Dermis microvascular lymphatic vessel endothelial cell (primary cell): ENCODE measurements at places on chromosomes 1 and 21. TPM values are rescaled to one million over a fixed set of nuclear protein-coding genes. Genes with fewer than 3 reads are reported as not detected.

DNA sequence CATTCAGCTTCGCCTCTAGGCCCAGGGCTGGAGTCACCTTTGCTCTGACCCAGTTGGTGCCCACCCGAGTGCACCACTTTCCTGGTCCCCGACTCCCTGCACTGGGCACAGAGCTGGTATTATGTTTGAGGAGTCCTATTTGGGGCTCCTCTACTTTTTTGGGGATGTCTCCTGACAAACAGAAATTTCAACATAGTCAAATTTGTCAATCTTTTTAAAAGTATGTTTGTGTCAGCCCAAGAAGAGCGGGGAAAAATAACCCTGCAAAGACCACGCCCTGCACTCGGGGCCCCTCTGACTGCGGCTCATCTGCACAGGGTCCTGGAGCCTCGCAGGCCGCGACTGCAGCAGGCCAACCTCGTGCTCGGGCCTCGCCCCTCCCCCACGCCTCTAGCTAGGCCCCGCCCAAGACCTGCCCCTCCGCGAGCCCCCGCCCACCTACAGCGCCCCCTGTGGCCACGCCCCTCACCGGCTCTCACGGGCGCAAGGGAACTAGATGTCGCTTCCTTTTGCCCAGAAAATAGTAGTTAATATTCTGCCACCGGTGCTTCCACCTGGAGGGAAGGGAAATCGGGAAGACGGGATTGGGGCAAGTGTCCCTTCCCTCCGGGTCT is 11.4 kb downstream of the FAM229A start:
- DNase-seq, result peak; percentile 41

DNA sequence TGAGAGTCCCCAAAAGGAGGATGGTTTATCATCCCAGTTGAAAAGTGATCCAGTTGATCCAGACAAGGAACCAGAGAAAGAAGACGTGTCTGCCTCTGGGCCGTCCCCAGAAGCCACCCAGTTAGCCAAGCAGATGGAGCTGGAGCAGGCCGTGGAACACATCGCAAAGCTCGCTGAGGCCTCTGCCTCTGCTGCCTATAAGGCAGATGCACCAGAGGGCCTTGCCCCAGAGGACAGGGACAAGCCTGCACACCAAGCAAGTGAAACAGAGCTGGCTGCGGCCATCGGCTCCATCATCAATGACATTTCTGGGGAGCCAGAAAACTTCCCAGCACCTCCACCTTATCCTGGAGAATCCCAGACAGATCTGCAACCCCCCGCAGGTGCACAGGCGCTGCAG is 43.3 kb downstream of the ZBTB17 start:
- DNase-seq, result no peak

DNA sequence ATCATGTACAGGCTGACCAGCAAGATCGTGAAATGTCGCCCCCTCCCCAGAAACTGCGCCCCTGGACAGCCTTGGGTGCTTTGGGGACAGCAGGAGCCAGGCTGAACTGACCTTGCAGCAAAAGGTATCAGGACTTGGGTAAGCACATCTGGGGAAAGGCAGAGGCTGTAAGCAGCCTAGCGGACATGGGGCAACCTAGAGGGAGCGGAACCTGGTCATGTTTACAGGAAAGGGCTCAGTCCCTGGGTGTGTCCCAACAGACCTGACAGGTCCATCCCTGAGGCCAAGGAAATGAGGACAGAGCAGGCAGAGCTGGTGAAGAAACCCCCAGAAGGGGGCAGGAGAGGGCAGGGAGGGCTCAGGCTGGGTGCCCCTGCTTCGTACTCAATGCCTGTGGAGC is 3.1 kb upstream of the S100A8 start:
- DNase-seq, result no peak

- peak; percentile 97 for DNase-seq
Measured at GRCh38 chr21:36456729-36457414, 23.1 kb downstream of the CLDN14 start.

DNA sequence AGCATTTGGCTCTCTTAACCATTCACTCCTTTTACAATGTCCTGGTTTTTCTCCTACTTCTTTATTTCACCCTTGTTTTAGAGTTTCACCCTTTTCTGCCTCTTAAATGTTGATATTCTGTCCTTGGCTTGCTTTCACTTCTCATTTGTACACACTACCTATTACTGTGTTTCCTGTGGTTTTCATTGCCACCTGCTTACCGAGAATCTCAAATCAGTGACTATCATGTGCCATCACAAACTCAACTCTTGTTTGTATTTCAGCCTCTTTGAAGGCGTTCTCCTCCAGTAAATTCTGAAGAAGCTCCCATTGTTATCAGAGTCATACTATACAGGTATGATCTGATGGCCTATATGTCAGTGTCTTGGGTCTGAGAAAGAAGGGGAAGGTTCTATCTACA is 65.7 kb downstream of the NPHS2 start:
- DNase-seq, result no peak

- no peak for DNase-seq
Measured at GRCh38 chr1:230146709-230147108, 79.7 kb downstream of the GALNT2 start.

DNA sequence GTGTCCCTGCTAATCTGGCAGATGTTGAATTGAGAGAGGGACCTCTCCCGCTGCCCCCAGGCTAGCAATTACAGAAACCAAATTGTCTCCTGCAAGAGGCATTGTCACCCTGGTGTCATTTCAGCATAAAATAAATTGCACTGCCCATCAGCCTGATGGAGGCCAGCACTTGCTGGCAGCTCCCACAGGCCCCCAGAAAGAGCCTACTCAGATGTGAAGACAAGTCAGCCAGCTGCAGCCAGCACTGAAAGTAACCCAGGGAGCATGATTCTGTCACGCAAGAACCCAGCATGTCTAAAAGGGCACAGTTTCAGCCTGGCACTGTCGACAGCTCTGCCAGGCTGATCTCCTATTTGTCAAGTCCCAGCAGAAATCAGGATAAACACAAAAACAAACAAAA is 110.3 kb upstream of the CTTNBP2NL start:
- DNase-seq, result no peak

DNA sequence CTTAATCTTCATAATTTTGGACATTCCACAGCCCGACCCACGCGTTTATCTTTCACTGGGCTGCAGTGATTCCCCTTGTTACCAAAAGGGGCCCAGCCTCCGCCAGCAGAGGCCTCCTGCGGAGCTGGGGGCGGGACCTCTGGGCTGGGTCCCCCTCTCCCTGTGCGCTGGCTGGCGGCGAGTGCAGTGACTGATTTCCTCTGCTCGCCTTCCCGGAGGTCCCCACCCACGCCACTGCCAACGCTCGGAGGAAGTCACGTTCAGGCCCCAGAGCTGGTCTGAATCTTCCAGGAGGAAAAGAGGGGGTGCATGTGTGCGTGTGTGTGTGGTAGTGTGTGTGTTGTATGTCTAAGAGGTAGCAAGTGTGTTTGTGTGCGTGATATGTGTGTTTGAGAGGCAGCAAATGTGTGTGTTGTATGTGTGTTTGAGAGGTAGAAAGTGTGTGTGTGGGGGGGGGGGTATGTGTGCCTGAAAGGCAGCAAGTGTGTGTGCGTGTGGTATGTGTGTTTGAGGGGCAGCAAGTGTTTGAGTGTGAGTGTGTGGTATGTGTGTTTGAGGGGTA is 35.0 kb upstream of the JAK1 start:
- DNase-seq, result peak; percentile 41

S100A12 gene
- total RNA-seq, result not detected in 2 replicates

CHIA gene
- total RNA-seq, result not detected in 2 replicates
